Hindlimb muscle (tissue), 1 donor: ENCODE measurements at places on chromosomes 1 and 21.

DNA sequence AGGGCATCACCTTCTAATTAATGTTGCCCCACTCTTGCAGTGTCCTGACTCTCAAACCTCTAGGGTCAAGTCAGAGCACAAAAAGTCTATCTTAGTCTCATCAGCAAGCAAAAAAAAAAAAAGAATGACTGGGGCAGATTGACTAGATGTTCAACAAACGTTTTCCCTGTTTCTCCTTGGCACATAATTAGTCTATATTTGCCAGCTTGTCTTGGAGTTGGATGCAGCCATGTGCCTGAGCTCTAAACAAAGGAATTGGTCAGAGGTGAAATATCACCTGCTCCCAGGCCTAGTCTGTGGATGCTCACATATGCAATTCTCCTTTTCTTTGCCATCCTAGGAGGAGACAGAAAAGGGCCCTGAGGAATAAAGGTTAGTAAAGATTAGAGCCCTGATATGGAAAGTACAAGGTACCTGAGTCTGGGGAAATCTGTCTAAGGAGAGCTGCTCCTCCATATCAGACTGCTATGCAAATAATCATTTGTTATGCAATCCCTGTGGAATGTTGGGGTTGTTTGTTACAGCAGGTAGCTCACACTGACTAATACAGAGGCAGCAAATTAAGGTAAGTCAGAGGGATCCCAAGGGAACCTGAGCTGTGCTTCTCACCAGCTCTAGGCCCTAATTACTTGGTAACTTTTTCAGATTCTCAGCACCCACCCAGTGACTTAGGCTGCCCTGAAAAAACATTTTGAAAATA lies 130.8 kb downstream of the BRINP2 start:
- no peak for DNase-seq

- no peak for DNase-seq
These were observed 10.0 kb upstream of the OVAAL start for GRCh38 chr1:180548686-180549317.

DNA sequence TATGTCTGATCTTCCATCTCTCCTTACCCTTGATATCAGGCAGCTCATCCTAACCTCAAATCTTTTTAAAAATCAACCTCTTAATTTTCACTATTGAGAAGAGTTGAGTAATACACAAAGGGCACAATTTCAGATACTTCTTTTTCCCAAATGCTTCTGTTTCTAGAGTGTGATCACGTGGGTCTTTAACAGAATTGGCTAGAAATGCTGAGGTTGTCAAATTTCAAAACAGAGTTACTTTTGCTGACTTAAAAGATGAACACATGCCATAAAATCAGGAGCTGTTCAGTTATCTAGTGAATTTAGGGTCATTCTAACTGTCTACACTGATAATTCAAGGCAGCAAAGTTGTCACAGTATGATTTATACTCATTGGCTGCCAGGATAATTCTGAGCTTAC lies 63.6 kb upstream of the NGF start:
- DNase-seq: no peak

- DNase-seq: no peak
These were observed 6.3 kb downstream of the LIX1L start for GRCh38 chr1:145951526-145951925.

- DNase-seq: no peak
These were observed 50.0 kb upstream of the BOLA1 start for GRCh38 chr1:149849111-149849946.

- DNase-seq: no peak
These were observed 113.9 kb downstream of the KCTD3 start for GRCh38 chr1:215681041-215681440.

- DNase-seq: no peak
These were observed at the start of gene PCP4L1 for GRCh38 chr1:161258439-161259344. Gene PCP4L1 (plus strand): TSS chr1:161258745. CDS start chr1:161258975, 230 bp downstream.

DNA sequence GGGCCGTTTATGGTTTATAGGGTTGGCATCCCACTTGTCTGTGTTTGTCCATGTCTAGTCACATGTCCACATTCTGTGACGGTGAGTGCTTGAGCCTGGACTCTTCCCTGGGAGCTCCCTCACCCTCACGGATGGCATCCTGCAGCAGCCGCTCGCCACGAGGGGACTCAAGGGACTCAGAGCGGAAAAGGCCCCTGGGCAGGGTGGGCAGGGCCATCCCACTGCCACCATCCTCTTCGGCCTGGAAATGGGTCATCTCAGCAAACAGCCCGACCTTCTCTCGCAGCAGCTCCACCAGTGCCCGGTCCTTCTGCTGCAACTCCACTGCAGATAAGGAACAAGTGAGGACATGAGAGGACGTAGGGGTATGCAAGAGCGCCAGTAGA lies 11.1 kb downstream of the RXFP4 start:
- no peak for DNase-seq

GRCh38 chr1:30734580-30734979 lies 11.2 kb upstream of the MATN1 start:
- DNase-seq: no peak

DNA sequence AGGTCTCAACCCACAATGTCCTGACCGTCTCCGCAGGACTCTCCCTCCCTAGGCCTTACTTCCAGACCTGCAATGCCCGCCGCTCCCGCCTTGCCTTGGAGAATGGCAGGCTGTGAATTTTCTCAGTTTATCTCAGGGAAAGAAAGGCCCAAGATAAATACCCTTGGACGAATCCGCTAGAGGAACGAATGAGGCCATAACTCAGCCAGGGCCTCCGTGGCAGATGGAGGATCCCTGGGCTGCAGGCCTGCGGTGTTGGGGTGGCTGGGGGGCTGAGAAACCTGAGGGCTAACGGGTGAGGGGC lies 29.9 kb upstream of the DISP3 start:
- DNase-seq: no peak

- no peak for DNase-seq
These were observed 35.1 kb upstream of the TINAGL1 start for GRCh38 chr1:31541194-31541593.

- DNase-seq: no peak
These were observed 29.8 kb upstream of the CACYBP start for GRCh38 chr1:174969977-174970376.

DNA sequence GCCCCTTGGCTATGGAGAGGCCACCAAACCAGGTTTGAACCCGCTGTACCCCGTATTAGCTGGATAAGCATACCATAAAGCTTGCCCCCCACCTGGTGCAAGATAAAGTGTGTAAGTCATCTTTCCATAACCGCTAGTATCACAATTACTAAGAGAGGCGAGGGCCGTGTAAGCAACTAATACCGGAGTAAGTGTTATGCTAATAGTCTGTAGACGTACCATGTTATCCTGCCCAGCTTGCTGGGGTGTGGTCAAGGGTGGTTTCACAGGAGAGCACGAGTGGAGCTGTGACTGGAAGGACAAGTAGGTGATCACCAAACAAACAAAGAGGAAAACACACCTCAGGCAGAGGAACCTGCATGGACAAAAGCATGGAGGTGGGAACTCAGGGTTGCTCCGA lies 3.6 kb upstream of the TNFRSF1B start:
- no peak for DNase-seq

DNA sequence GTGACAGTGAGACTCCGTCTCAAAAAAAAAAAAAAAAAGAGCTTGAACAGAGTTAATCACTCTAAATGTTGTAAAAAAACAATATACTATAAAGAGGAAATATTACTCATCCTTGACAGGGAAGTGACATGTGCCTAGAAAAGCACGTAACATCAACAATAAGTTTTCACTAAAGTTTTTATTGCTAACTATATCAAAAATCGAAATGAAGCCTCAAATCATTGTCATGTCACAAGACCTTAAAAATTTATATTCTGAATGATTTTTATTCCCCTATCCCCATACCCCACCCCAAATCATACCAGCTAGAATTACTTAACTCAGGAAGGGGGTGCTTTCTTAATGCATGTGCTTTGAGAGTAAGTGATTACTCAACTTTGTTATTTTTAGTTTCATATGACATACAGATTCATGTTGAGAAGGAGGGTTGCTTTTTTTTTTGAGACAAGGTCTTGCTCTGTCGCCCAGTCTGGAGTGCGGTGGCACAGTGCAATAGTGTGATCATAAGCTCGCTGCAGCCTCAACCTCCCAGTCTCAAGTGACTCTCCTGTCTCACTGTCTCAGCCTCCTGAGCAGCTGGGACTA lies 53.6 kb upstream of the MUTYH start:
- DNase-seq: no peak

GRCh38 chr1:46719689-46720088 lies 775 bp upstream of the EFCAB14 start:
- no peak for DNase-seq

GRCh38 chr21:43953021-43953420 lies 59.1 kb upstream of the TRAPPC10 start:
- DNase-seq: no peak

- DNase-seq: no peak
These were observed 32.2 kb downstream of the HSPG2 start for GRCh38 chr1:21904704-21905520.

DNA sequence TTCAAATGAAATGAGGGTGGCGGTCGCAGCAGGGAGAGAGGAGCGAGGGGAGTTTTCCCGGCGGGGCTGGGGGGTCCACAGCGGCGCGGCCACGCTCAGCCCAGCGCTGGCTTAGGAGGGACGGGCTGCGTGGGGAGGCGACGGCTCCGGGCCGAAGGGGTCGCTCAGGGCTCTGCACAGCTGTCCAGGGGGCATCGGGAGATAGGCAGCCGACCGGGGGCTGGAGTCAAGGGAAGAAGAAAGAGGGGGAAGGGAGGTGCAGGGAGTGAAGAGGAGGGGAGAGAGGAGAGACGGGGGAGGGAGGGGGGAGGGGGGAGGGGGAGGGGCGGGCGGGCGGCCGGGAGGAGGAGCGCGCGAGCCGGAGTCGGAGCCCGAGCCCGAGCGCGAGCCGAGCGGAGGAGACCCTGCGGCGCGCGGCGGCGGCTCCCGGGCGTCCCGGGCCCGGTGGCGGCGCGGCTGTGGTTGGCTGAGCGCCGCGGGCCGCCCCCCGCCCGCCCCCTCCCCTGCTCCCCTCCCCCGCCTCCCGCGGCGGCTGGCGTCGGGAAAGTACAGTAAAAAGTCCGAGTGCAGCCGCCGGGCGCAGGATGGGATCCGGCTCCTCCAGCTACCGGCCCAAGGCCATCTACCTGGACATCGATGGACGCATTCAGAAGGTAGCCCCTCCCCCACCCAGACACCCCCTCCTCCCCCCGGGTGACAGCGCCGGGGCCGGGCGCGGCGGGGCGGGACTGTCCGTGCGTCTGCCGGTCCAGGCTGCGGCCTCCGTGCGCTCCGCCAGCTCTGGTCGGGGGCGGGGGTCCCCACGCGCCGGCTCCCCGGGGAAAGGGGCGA lies at the start of gene PDE9A:
PDE9A (plus strand) TSS at position 391 of the 831 bp plus-strand sequence; CDS start at position 585, 194 bp downstream.
- DNase-seq: peak; percentile 51

DNA sequence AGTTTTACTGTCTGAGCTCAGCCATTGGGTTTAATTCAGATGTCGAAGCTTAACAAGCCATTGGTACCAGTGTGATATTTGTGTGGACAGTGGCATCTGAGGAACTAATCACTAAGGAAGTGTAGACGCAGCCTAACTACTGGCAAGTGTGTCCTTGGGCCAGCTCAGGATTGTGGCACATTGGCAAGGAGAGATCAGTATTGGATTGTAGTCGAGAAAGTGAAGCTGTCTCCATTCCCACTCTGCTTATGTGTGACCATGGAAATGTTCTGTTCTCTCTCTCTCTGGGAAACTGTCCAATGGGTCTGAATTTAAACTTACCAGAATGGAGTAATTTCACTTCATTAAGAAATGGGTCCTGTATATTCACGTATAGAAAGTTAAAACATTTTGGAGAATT lies 112.2 kb downstream of the ITSN1 start:
- peak; percentile 40 for DNase-seq

DNA sequence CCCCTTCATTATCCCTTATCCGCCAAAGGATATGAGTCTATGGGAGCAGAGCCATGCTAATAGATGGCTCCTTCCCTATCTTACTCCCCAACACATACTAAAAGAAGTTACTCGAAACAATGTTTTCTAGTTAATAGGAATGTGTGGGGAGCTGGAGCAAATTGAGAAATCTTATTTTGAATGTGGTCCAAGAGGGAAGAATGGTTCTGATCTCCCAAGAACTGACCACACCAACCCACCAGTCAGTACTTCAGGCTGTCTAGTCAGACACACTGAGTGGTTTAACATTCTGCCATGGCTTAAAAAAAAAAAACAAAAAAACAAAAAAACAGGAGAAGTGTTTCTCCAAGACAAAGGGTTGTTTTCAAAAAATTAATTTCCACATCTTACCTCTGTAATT lies 31.5 kb upstream of the DNASE2B start:
- DNase-seq: no peak

DNA sequence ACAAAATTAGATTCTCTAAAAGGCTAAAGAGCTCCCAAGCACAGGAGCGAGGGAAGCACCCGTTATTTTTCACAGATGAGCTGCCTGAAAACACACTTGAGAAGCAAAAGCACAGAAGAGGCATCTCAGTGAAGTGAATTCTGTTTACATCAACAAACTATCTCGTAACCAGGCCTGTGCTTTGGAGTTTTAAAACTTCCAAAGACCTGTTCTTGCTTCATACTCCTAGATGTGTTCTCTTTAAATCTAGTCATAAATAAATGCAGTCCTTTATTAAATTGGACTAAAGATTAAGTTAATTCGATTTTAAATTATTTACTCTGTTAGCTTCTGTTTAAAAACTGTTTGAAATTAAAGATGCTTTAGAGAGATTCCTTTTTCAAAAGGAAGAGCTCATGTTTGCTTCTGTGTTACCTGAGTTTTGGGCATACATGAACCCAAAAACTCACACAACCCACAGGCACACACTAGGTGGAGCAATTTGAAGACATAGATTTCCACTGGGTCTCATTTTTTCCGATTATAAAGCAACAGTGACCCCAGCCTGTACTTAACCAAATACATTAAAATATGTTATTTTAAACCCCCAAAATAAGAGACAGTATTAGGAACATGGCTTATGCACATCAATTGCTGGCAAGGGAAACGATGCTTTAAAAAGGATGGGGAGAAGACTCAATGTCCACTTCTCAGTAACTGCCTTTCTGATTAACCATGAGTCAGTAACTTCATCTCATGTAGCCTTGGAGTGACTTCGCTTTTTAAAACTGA lies 648.2 kb downstream of the SMYD3 start:
- no peak for DNase-seq

DNA sequence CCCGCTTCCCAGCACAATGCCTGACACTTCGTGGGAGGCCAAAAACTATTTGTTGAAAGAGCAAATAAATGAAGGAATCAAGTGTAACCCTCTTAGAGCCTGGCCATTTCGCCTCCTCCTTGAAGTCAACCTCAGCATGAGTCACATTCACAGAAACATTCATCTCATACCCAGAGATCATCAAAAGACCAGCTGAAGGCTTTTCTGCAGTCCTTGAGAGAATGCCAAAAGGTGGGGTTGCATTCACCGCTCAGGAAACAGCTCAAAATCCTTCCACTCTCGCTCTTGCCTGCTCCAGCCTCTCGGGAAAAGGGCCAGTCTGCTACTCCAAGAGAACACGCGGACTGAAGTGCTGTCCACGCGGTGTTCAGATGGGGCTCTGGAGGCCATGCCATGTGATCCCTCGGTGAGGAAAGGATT lies 90.0 kb downstream of the VWA5B1 start:
- DNase-seq: no peak

GRCh38 chr1:215045698-215046308 lies 36.7 kb upstream of the KCNK2 start:
- DNase-seq: peak; percentile 24

- no peak for DNase-seq
These were observed 24.4 kb upstream of the AHCYL1 start for GRCh38 chr1:109959974-109960744.
